ENCODE measurements at places on chromosomes 6 and 20.

- DNase-seq, result no peak
Measured at GRCh38 chr6:133774356-133774755, 114.6 kb upstream of the TCF21 start.

DNA sequence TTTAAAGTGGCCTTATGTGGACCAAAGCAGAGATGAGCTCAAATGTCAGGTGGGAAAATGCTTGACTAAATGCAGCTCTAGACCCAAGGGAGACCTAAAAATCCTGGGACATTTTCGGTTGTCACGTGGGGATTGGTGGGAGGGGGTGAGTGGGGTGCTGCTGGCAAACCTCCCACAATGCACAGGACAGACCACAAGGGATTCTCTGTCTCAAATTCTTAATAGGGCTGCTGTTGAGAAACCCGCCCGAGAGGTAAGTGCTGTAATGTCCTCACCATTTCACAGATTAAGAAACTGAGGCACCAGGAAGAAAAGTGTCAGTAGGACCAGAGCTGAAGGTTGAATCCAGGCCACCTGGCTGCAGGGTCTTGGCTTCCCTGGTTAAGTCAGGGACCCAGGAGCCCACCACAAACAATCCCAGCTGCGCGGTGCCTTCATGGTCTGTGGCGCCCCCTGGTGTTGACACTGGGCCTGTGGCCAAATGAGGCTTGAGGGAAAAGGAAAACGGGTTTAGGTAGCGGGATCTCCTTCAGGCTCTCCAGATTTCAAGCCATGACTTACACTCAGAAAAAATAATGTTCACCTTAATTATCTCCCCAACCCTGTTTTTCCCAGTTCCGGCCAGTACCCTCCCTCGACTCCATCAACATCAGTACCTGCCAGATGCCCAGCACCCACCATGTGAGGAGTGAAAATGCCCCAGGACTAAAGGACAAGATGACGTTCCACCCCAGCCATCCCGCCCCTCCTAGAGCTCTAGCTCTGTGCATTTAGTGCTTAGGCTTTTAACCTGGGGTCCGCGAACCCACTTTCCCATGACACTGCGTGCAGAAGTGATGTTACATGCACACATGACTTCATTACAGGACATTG, 7.2 kb downstream of the HLA-G start:
- no peak for DNase-seq

DNA sequence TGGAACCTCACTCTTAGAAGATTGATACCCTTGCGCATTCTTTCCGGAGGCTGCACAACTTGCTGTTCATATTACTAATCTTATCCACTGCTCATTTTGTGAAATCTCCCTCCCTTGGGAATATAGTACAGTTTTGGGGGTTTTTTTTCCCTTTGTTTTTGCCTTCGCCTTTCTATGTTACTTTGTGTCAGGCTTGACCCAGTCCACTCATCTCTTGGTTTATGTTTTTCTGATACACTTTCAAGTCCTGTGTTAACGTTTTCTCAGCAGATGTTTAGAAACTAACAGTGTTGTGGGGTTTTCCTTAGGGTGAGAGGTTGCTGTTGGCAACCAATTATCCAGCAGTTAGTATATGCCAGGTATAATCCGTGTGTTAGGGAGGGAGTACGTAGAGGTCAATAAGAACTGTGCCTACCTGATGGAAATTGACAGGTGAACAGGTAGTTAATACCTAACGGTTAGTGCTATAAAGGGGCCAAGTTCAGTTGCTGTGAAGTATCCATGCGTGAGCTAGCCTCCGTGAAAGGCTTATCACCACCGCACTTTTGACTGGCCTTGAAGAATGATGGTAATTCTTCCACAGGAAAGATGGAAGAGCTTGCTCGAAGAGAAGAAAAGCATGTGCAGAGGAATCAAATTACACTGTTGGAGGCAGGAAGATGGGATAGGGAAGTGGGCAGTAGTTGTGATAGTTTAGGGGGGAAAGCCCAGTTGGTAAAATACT, 1.4 kb downstream of the NFYA start:
- DNase-seq, result no peak

DNA sequence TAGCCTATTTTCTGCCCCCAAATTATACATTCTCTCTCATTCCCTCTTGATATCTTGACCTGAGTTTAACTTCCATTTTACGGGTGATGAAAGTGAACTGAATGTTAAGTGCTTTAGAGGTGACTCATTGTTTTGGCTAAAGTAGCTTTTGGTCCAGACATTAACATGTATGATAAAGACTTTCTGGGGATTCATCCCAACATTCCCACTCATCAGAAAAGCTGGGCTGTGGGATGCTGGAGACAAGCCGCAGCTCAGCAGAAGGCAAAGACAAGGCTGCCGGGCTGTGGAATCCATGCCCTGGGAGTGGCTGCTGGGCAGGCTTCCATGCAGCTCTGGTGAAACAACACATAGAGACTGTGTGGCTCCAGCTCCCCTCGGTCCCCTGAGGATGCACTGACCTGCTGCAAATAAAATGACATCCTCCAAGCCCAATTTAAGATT, 89.9 kb upstream of the SYNDIG1 start:
- no peak for DNase-seq

- no peak for DNase-seq
Measured at GRCh38 chr6:38396209-38396608, 243.5 kb downstream of the BTBD9 start.

GRCh38 chr6:165077876-165078275, 231.5 kb downstream of the C6orf118 start:
- no peak for DNase-seq

All from GM10248 (cell line).